HAP-1 (cell line): ENCODE measurements at places on chromosomes 7 and 10.

- no peak for DNase-seq
Observed at GRCh38 chr7:138957753-138958390, 23.3 kb downstream of the KIAA1549 start.

DNA sequence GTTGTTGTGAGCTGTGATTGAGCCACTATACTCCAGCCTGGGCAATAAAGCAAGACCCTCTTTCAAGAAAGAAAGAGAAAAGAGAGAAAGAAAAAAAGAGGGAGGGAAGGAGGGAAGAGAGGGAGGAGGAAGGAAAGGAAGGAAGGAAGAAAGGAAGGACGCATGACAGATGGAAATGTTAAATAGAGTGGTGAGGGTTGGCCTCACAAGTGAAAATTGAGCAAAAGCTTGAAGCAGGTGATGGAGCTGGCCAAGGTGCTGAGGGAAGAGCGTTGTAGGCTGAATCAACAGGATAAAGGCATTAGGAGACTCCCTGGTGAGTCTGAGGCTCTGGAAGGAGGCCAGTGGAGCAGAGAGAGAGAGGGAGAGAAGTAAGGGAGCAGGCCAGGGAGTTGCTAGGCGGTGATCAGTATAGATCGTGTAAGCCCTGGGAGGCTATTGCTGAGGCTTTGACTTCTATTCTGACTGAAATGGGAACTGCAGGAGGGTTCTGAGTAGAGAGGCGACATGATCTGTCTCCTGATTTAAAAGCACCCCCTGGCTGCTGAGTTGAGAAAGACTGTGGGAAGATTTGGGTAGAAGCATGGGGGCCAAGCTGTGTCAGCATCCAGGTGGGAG lies 26.5 kb upstream of the TMEM248 start:
- no peak for DNase-seq

GRCh38 chr7:144826208-144826607 lies 9.6 kb downstream of the TPK1 start:
- no peak for DNase-seq

GRCh38 chr10:118735294-118735693 lies 19.5 kb downstream of the CACUL1 start:
- no peak for DNase-seq

GRCh38 chr7:74287303-74288033 lies 1.7 kb upstream of the CLIP2 start:
- DNase-seq, result no peak

DNA sequence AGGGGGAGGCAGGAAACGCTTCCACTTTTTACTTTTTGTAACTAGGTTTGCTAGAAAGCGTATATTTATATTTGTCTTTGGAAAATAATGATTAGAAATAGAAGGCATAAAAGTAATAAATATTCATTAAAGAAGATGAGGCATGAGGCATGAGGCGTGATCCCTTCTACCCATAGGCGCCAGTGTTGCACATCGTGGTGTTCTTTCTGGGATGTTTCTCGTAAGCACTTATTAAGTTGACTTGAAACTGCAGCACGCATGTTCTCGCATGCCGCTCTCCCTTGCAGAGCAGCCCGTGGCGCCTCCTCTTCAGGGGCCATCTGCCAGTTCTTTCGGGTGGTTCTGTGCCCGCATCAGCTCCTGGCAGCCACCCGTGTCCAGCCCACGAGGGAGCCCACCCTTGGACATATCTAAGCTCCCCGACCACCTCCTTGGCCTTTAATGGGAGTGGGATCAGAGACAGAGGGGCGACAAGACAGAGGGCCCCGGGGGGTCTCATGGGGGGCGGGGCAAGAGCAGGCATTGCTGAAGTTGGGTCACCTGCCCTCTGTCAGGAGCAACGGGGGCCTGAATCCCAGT lies 28.5 kb upstream of the CSGALNACT2 start:
- no peak for DNase-seq

GRCh38 chr7:66140924-66141323 lies 26.3 kb downstream of the CRCP start:
- peak; percentile 26 for DNase-seq

DNA sequence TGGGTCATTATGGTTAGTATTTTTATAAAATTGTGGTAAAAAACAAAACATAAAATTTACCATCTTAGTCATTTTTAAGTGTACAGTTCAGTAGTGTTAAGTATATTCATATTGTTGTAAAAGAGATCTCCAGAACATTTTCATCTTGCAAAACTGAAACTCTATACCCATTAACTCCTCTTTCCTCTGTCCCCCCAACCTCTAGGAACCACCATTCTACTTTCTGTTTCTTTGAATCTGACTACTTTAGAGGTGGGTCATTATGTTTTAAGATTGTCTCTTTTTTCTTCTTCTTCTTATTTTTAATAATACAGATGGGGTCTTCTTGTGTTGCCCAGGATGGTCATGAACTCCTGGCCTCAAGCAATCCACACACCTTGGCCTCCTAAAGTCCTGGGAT lies 84.1 kb downstream of the DOCK4 start:
- DNase-seq, result no peak

DNA sequence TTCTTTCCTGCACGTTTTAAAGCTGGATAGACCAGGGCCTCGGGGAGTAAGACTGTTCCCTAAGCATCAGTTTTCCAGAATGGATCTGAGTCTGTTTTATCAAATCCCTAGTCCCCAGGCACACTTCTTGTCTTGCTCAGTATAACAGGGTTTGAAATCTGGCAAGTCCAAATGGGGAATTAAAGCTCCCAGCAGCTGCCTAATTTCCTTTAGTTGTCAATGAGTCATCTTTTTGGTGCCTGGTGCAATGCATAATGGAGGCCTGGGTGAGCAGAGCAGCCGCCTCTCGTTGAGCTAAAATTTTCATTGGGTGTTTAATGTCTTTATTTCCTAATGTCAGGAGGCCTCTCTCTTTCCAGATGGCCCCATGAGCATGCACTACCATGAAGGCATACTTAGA lies 87.9 kb downstream of the STRA8 start:
- no peak for DNase-seq

- DNase-seq, result peak; percentile 76
Observed at GRCh38 chr7:127107601-127108007, 145.1 kb downstream of the GRM8 start.

- no peak for DNase-seq
Observed at GRCh38 chr7:70288781-70289456, 690.6 kb downstream of the AUTS2 start.

DNA sequence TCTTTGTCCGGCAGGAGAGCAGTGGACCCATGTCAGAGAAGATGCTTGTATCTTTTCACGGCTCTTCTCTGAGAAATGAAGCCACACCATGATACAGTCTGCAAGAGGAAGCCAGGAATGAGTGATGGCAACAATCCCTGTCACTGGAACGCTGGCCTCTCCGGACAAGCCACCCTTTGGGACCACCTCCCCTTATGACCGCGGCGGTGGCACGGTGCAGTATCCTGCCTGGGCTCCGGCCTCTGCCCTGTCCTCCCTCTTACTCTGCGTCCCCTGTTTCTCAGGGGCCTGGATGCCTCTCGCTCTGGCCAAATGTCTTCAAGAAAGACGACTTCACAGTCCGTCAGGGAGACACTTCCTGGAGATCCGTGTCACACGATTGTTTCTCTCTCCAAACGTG lies 370.5 kb downstream of the ZNF716 start:
- DNase-seq, result no peak

DNA sequence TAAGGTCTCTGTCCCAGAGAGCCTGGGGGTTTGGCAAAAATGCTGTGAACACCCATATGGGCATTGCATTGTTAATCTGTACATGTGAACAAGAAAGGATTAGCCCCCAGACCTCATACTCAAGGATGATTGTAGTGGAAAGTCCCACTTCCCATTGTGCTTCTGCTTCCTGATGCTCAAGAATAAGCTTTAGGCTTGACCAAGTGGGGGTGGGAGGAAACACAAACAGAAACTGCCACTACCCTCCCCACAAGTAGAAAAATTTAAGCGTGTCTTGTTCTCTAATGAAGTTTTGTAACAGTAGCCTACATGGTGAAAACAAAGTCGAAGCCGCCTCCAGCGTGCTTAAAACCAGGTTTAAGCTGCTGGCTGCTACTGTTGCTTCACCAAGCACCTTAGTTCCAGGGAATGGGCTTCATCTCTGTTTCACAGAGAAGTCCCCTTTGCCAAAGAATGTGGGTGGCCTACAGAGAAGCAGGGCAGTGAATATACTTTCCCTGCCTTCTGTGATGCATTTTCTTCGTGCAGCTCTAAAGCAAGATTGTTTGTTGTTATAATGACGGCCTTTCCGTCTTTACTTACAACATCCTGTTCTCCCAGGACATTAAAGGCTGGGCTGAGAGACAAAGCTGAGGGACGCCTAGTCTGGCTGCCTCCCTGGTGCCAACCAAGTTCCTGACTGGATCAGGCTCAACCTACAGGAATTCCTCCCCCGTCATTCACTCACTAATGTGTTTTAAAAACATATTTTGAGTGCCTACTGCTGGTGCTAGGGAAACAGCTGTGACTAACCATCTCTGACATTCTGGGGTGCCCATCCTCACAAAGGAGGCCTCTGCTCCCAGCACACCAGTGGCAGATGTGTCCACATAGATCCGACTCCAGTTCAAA lies 32.1 kb upstream of the CCSER2 start:
- DNase-seq, result no peak

DNA sequence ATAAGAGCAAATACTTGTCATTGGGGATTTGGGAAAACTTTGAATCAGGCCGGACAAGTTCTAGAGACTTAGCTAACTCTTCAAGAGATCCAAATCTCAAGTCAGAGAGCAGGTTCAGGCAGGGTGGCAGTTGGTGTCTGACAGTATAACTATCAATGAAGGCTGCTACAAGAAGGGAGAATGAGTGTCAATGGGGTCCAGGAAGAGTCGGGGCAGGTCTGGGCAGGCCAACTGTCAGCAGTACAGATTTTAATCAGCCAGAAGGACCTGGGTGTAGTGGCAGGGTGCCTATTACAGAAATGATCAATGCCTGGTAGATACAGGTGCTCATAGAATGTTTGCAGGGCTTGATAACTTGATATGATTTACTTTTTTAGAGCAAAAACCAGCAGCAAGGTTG lies 751.1 kb downstream of the GRM8 start:
- no peak for DNase-seq

DNA sequence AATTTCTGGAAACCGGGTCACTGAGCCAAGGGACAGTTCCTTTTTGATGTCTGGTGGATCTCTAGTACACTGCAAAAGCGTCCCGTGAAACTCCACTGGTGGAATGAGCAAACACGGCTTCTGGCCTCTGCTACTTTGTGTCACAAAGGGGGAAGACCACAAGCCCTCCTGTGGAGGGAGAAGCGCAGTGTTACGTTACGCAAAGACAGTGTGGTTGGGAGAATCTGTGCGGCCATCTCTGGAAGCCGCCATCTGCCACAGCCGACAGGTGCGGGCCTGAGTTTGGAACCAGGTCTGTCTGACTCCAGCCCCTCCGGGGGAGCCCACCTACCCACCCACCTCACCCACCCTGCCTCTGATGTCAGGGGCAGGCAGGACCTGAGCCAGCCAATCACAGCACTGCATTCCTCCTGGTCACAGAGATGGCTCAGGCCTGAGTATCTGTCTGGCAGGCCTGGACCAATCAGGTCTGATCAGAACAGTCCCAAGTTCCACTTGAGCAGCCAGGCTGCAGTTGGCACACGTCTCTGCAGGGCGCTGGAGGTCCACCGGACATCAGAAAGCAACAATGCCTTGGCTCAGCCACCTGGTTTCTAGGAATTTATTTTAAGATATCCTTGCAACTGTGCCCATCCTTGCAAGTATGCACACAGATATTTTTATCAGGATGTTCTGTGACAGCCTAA lies 3.0 kb upstream of the CYP2W1 start:
- no peak for DNase-seq

GRCh38 chr7:1422512-1423263 lies 36.6 kb downstream of the MICALL2 start:
- DNase-seq, result no peak

- peak; percentile 51 for DNase-seq
Observed at GRCh38 chr10:113704637-113705343, 25.1 kb downstream of the CASP7 start.

DNA sequence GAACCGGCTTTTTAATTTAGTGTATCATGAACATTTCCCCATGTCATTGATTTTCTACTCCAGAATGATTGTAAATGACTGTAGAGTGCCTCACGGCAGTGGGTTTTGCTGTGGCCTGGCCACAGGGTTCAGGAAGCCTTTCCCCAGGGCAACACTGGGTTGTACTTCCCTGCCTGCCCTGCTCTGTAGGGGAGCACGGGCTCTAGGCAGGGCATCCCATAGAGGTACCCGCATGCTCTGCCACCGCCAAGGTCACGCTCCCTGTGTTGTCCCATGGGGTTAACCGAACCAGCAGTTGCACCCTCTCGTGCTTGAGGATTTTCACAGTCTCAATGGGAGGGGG lies 63.8 kb downstream of the BPGM start:
- no peak for DNase-seq

DNA sequence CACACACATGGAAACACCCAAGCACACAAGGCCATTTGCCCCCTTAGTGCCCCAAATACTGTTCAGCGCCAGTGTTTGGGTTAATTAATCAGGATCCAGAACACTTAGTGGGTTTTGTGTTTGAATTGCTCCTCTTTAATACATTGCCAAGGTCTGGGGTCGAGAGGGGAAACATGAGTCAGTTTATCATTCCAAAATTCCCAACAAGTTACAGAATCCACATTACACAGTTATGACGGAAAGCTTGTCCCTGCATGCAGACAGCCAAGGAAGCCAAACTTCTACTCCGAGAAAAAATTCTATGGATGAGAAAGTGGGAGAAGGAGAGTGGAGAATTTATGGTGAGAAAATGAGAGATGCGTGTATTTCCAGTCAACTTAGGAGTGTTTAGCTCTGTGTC lies 189.0 kb downstream of the NPSR1 start:
- DNase-seq, result no peak

GRCh38 chr7:44062903-44063295 lies 2.5 kb downstream of the PGAM2 start:
- no peak for DNase-seq

GRCh38 chr7:123771256-123771655 lies 22.5 kb upstream of the WASL start:
- no peak for DNase-seq

DNA sequence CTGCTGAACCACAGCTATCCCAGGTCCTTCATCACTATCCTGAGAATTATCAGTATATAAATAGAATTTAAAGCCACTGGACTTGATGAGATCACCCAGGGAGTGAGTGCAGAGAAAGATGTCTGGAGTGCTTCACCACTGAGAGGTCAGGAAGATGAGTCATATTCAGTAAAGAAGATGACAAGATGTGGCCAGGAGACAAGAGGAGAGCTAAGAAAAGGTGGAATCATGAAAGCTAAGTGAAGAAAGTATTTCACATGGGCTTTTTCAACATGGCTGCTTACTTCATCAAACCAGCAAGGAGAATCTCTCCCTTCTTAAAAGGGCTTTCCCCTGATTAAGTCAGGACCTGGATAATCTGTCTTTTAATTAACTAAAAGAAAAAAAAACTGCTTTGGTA lies 9.1 kb upstream of the PRKAR2B start:
- no peak for DNase-seq

- peak; percentile 16 for DNase-seq
Observed at GRCh38 chr7:50119815-50120637, 27.0 kb upstream of the ZPBP start.

GRCh38 chr10:132898391-132899053 lies 43.8 kb downstream of the CFAP46 start:
- no peak for DNase-seq

GRCh38 chr7:55191926-55192692 lies 173.0 kb upstream of the LANCL2 start:
- peak; percentile 16 for DNase-seq

- DNase-seq, result no peak
Observed at GRCh38 chr7:86863452-86863851, 196.0 kb downstream of the ELAPOR2 start.
